ENCODE measurements at places on chromosomes 7 and 10.

DNA sequence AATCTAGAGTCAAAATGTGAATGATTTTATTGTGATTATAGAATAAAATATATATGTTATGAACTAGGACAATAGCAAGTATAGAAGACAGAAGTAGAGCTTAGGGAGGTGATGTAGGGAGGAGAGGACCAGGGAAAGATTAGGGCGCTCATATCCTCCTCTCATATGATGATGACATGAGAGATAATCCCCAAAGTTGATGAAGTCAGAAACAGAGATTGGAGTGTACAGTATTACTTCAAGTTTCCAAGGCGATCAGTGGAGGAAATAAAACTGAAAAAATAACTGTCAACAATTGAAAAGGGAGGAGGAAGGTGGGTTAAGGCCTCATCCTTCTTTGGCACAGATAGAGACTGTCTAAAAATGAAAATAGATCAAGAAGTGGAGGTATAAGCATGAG is 14.9 kb downstream of the MACROH2A2 start:
- no peak for DNase-seq

DNA sequence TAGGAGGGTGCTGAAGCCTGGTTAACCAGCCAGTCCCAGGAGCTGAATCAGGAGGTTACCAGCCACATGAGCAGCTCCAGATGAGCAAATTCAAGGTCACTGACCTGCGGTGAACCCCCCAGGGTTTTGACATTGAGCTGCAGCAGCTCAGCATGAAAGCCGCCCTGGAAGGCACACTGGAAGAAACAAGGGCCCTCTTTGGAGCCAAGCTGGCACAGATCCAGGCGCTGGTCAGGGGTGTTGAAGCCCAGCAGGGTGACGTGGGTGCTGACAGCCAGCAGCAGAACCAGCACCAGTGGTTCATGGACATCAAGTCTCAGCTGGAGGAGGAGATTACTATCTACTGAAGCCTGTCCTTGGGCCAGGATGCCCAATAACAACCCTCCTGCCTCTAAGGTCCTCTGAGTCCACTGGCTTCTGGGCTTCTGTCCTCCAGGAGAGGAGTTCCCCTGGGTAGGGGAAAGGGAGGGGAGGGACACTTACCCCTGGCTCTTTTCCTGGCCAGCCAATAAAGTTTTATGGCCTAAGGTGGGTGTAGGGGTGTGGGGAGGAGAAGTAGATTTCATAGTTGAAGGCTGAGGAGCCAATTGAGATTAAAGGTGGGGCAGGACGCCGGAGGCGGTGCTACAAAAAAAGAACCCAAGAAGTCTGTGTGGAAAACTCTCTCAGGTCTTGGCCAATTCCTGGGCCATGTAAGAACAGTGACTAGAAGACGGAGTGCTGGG is 29.4 kb upstream of the ATOH7 start:
- no peak for DNase-seq

DNA sequence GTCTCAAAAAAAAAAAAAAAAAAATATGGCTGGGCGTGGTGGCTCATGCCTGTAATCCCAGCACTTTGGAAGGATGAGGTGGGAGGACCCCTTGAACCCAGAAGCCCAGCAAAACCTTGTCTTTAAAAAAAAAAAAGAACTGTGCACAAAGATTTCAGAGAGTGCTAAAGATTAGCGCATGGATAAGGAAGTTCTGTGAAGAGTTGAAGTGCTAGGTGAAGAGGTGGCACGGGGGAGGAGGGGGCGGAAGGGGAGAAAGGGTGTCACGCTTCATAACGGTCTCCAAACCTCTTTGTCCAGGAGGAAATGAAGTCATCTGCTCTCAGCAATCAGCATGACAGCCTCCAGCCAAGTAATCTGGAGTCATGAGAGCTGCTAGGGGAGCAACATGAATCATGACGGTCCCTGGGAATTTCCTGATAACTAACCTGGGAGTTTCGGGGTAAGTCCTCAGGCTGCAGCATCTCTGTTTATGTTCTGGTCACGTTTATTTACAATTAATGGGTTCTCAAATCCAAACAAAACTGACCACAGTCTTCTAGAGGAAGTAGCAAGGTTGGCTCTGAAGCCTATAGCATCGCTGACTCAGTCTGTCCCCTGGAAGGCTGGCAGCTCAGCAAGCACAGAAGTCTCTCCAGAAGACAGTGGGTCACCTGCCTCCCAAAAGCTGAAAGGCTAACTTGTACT is 1.9 kb upstream of the PLAU start:
- peak; percentile 64 for DNase-seq

GRCh38 chr7:96823274-96823673 is 113.6 kb upstream of the SEM1 start:
- no peak for DNase-seq

- DNase-seq: no peak
Measured at GRCh38 chr7:1175967-1176851, 16.2 kb upstream of the ZFAND2A start.

GRCh38 chr10:30705101-30705624 is 75.6 kb upstream of the LYZL2 start:
- DNase-seq: no peak

- no peak for DNase-seq
Measured at GRCh38 chr7:114786455-114786854, 135.4 kb upstream of the MDFIC start.

- DNase-seq: no peak
Measured at GRCh38 chr7:17599733-17600339, 301.4 kb downstream of the AHR start.

- DNase-seq: no peak
Measured at GRCh38 chr10:21534604-21535493, 817 bp downstream of the MLLT10 start.

- no peak for DNase-seq
Measured at GRCh38 chr10:36253731-36254130, 611.6 kb upstream of the FZD8 start.

GRCh38 chr10:5888843-5889623 is 660 bp downstream of the ANKRD16 start:
- DNase-seq: no peak
